ENCODE measurements at places on chromosomes 1 and 21.
A peak's percentile ranks its signal among the peaks of the same experiment; 100 is the strongest.

DNA sequence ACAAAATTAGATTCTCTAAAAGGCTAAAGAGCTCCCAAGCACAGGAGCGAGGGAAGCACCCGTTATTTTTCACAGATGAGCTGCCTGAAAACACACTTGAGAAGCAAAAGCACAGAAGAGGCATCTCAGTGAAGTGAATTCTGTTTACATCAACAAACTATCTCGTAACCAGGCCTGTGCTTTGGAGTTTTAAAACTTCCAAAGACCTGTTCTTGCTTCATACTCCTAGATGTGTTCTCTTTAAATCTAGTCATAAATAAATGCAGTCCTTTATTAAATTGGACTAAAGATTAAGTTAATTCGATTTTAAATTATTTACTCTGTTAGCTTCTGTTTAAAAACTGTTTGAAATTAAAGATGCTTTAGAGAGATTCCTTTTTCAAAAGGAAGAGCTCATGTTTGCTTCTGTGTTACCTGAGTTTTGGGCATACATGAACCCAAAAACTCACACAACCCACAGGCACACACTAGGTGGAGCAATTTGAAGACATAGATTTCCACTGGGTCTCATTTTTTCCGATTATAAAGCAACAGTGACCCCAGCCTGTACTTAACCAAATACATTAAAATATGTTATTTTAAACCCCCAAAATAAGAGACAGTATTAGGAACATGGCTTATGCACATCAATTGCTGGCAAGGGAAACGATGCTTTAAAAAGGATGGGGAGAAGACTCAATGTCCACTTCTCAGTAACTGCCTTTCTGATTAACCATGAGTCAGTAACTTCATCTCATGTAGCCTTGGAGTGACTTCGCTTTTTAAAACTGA is 648.2 kb downstream of the SMYD3 start:
- no peak for DNase-seq

- DNase-seq, result no peak
These were observed 35.7 kb upstream of the DUSP10 start for GRCh38 chr1:221777431-221778072.

DNA sequence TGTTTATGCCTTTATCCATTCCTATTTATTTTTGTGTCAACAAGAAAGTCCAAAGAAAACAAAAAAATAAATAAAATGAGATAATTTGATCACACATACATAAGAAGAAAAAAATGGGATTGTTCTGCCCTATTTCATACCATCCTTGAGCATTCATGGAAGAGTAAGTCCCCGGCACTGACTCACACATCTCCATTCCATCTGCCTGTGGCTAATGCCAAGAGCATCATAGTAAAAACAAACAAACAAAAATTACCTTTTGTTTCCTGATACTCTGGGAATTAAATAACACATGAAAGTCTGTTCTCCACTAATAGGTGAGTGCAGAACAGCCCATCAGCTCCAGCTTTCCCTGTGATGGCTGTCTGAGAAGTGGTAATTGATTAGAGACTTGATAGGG is 48.1 kb upstream of the BACE2 start:
- DNase-seq, result no peak

GRCh38 chr1:205570173-205570501 is 61.7 kb downstream of the ELK4 start:
- DNase-seq, result no peak

DNA sequence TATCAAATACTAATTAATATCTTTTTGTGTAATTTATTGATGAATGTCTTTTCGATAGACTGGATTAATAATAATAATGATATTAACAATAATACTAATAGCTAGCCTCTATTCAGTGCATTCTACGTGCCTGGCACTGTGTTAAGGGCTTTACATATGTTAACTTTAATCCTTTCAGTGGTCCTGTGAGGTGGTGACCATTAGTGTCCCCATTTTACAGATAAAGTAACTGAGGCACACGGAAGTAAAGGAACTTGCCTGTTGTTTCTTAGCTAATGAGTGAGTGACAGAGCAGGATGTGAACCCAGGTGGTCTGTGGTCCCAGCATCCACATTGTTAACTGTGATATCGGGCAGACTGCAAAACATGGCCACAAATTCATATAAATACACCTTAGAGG is 335.7 kb upstream of the PROX1 start:
- no peak for DNase-seq

DNA sequence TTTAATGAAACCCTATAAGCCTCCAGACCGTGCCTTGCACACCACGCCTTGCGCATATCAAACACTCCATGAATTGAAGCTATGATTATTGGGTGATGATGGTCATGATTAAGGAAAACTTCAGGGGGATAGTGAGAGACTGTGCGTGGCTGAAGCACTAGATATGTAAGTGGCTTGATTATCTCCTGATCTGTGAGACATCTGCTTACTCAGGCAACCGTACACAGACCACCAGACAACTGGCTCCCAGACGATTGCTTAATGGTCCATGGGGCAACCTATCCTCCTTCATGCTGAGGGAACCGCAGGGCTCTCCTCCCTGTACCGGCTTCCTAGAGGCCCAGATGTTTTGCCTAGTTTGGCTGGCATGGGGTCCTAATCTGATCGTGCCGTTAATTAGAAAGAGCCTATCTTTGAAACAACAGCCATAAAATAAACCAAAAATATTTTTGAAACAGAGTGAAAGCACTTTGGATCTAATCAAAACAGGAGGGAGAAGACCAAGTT is 51.6 kb downstream of the IRF2BP2 start:
- DNase-seq, result no peak

DNA sequence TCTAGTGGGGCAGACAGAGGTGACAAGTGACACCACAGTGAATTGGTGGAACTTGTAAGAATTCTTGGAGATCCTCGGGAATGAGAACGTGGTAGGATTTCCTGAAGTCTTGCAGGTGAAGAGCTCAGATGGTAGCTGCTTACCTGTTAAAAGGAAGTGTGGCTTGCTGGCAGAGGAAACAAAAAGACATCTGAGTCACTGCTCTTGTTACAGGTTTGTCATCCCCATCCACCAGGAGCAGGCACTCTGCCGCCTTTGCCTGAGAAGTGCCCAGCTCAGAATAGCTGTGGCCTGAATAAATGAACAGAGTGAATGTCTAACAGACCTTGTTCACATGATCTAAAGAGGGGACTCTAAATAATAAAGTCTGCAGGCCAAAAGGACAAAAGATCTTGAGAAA is 12.3 kb upstream of the ZSCAN20 start:
- DNase-seq, result no peak

DNA sequence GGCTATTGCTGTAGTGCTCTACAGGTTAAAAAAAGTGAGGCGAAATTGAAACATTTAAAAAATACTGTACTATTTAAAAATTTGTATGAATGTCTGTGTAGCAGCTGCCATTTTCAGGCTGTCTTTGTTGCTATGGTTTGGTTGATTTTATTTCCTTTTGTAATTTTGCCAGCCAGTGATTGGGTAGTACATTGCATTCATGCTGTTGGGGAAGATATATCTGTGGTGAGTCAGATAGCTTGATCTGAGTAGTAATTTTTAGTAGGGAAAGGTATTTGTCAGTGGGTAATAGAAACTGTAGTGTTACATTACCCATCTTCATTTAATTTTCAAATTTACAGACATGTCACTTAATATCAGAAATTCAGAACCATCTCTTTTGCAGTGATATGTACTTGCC is 15.0 kb downstream of the NFIA start:
- DNase-seq, result peak; percentile 52

- no peak for DNase-seq
These were observed 230.3 kb downstream of the C1orf94 start for GRCh38 chr1:34406833-34407539.

DNA sequence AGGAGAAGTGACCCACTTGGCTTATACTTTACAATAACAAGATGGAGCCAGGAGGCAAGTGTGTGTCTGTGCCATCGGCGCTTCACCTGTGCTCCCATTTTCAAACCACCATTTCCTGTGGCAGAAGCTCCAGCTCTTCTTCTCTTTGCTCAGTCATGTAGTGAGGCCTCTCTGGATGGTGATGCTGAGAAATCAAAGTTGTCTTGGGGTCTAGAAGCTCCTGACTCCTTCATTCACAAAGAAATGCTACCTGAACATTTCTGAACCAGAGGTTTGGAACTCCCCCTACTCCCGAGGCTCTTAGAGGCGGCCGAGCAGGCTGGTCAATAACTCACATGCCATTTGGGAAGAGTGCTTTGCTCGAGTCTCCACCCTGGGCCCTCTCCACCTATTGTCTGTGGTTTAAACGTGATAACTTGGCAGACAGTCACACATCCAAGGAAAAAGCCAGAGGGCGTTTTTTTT is 18.0 kb downstream of the SLAMF1 start:
- no peak for DNase-seq

DNA sequence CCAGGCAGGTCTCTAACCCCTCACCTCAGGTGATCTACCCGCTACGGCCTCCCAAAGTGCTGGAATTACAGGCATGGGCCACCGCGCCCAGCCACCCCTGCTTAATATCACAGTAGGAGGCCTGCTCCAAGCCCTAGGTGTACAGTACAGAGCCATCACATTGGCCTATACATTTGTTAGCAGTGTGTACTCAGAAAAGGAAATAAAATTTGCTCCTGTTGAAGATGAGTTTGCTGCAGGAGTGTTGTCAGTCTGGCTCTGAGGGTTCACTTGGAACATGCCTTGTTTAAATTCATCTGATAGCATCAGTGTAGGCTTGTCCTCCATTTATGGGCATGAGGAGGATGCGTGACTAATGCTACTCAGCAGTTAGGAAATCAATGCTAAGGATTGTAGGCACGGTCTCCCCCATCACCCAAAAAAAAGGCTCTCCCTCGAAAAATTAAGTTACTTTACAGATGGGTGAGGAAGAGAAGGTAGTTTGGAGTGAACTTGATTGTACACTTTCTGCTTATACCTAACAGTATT is 4.6 kb upstream of the ENAH start:
- peak; percentile 83 for DNase-seq
